NCI-H2227 treated with DMSO at 0.1 percent for 48 hours (cell line): ENCODE measurements at places on chromosomes 7 and 10.

GRCh38 chr10:114470956-114471905 lies 66.9 kb upstream of the AFAP1L2 start:
- DNase-seq, result peak; percentile 9

GRCh38 chr10:6228010-6228511 lies 25.3 kb downstream of the PFKFB3 start:
- no peak for DNase-seq

DNA sequence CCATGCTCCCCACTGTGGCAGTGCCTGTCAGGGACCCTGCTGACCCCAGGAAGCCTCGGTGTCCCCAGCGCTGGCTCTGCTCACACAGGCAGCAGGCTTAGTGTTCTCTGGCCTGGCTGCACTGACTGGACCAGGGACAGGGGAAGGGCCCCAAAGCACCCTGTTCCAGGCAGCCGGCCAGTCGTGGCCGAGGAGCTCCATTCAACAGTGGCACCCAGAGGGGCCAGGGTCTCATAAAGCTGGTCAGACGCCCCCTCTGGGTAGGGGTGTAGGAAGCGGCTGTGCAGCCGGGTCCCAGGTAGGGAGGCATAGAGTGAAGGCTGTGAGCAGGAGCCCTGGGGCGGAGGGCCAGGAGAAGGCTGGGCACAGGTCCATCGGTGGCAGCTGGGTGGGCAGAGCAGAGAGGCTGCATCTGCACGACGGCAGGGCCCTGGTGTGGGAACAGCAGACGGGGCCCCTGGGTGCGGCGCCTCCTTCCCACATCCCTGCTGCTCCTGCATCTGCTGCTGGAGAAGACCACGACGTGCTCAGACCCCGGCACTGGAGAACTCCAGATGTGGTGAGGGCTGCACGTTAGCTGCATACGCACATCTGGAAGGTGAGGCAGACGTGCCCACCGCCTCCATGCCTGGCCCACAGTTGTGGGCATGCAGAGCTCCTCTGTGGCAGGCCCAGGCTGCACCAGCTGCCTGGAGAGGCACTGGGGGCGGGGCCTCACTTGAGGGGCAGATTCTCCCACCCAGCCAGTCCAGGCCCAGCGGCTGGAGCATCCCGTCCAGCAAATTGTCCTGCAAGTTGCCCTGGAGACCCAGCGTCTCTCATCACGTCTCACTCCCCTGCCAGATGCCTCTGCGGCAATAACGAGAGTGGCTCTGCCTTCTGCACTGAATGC lies 25.1 kb downstream of the MNX1 start:
- no peak for DNase-seq

DNA sequence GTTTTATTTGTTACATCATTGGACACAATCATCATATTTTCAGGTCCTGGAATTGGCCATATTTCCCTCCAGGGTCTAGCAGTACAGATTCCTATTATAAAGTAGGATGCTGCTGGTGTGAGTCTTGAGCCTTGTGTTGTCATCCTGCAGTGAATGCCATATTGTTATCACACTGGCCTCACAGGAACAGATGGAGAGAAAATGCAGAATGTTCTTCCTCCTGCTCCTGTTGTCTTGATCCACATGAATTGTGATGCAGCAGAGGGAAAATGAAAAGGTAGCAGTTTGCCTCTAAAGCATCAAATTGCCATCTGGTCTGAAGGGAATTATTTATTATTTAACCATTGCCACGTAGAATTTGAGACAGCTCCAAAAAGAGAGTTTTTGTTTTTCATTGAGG lies 248.6 kb downstream of the GPAM start:
- DNase-seq, result no peak

DNA sequence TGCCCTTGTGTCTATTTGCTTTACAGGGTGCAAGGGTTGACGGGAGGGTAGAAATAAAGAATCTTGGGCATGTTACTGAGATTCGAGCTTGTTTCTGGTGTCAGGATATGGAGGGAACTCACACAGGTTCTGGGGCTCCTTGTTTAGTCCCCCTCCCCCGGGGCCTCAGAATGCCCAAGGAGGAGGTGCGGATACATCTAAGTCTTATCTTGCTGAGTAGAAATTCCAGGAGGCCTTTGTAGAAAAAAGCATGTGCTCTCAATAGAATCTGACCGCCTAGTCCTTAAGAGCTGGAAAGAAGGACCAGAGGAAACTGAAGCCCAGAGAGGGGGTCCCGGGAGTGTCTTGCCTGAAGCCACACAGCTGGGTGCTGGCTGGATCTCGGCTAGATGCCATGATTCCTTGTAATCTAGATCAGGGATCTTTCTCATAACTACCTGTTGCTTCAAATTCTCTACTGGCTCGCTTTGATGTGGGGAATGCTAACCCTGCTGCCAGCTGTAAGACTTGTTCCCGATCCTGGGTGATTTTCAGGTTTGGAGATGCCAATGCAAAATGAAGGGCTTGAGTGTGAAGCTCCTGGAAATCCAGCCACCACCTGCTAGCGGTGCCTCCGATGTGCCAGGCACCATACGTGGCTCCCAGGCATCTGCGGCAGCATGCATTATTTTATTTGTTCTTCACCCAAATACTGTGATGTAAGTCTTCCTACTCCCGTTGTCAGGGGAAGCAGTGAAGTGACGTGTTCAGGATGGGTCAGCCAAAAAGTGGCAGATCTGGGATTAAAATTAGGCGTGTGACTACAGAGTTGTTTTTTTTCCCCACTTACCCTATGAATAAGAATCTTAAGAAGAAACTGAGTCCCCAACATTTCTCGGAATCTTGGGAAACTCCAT lies 226.0 kb downstream of the TCF7L2 start:
- DNase-seq, result no peak

DNA sequence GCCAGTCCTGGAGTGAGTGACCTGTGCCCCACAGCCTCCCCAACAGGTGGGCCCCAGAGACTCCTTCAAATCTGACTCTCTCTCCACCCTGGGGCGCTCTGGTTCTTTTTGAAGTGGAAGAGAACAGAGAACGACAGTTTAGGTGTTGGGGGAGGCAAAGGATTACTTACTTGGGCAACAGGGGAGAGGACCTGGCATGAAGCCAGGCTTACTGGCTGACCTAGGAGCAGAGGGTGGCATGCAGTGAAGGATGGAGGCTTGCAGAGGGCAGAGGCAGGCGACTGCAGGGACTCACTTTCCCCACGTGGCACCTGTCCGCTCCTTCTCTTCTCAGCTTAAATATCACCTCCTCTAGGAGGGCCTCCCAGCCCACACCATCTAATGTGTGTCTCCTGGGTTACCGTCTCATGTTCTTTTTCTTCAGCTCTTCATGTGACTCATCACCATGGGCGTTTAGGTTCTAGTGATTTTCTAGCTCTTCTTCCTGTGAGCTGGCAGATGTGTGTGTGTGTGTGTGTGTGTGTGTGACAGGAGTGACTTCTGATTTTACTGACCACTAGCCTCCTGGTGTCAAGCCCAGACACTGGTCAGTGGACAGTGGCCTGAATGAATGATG lies 15.5 kb downstream of the LZTS2 start:
- no peak for DNase-seq

- no peak for DNase-seq
These were observed 751.4 kb upstream of the GALNT17 start for GRCh38 chr7:70380421-70381015.

DNA sequence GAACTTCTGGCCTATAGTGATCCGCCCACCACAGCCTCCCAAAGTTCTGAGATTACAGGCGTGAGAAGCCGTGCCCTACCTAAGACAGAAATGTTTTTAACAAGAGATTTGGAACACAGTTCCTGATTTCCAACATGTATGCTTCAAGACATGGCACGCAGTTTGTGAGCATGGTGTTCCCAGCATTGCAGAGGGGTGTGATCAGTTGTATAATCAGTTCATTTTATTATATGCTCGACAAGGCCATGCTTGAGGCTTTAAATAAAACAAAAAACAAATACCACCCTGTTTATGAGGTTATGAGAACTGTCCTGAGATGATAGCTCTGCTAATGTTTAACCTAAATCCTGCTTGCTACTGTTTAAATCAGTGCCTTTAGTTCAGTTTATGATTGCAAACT lies 60.2 kb downstream of the TASOR2 start:
- DNase-seq, result no peak
